CD4-positive, alpha-beta T cell treated with Interleukin-21 for 1 hour (primary cell): ENCODE measurements at places on chromosomes 13 and 19.

DNA sequence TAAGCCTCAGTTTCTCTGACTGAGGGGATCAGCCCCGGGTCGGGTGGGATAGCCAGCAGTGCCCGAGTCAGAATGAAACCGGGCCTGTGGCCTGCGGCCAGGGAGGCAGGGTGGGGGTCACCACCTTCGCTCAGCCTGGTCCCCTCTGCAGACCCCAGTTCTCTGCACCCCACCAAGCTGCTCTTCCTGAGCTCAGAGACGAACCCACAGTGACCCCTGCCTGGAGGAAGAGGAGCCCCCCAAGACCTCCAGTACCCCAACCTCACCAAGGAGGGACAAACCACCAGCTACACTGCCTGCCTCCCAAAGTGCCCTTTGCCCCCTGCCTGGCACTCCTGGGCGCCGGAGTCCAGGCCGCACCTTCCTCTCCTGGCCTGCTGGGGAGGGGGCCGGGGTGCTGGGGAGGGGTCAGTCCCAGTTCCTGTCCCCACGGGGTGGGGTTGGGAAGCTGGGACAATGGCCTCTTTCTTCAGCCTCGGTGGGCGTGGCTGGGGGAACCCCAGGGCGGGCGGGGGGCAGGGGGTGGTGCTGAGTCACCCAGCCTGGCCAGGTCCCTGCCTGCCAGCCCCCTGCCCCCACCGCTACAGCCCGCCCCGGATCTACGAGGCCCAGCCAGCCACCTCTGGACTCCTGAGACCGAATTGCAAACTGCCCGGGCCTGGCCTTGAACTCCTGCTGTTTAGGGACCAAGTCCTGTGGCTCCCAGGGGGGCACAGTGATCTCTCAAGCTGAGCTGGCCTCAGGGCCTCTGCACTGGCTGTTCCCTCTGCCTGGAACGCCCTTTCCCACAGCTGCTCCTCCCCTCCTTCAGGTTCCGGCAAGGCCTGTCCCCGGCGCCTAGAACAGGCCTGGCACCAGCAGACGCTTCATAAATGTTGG, 14.3 kb downstream of the ZBTB7A start:
- DNase-seq, result no peak

DNA sequence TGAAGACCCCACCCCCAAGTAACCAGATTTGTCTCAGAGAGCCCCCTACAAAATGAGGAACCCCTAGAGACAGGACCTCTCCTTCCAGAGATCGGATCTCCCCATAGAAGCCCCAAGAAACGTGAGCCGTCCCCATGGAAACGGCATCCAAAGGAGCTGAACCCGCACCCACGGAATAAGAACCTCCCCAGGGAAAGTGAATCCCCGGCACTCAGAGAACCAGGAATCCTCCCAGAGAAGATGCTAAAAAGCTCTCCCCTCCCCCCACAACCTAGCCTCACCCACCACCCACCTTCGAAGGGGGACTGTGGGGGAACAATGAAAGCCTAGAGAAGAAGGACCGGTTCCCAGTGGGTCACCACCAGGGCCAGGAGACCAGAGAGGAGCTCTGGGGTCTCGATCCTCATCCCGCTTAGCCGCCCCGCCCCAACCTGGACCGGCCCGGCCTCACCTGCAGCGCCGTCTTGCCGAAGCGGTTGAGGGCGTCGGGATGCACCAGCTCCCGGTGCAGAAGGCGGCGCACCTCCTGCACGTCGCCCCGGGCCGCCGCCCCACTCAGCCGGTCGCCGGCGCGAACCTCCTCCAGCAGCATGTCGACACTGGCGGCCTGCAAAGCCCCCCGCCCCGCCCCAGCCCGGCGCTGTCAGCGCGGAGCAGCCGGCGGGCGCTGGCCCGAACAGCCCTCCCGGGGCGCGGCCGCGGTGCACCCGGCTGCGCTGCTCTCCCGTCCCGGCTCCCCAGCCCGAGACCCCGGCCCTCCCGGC, 535 bp downstream of the CDKN2D start:
- peak; percentile 24 for DNase-seq

DNA sequence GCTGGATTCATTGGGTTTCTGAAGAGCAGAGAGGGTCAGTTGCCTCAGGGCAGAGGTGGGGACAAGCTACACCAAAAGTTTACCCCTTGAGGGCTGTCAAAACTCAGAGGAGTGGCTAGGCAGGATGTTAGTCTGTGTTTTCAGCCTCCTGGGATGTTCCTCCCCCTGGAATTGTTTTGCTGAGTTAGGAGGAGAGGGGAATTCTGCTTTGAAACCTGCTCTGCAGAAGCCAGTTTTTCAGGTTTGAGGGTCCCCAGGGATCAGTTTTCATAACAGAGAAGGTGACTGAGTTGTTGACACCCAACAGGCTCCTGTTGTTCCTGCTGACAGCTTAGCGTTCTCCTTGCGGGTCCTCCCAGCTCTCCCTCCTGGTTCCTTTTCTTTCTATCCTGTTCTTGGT, 121.9 kb upstream of the TMTC4 start:
- DNase-seq, result no peak

- no peak for DNase-seq
Measured at GRCh38 chr19:29664753-29665214, 477 bp upstream of the PLEKHF1 start.

GRCh38 chr19:10289836-10290356, at the start of gene ICAM5:
Gene ICAM5, plus strand, starts transcription at chr19:10289952. Its CDS starts 92 bp downstream, at chr19:10290044.
- DNase-seq, result no peak
